ENCODE measurements at places on chromosomes 12 and 14.

- DNase-seq = no peak
Measured at GRCh38 chr12:73863546-73863945, 674.1 kb upstream of the ATXN7L3B start.

DNA sequence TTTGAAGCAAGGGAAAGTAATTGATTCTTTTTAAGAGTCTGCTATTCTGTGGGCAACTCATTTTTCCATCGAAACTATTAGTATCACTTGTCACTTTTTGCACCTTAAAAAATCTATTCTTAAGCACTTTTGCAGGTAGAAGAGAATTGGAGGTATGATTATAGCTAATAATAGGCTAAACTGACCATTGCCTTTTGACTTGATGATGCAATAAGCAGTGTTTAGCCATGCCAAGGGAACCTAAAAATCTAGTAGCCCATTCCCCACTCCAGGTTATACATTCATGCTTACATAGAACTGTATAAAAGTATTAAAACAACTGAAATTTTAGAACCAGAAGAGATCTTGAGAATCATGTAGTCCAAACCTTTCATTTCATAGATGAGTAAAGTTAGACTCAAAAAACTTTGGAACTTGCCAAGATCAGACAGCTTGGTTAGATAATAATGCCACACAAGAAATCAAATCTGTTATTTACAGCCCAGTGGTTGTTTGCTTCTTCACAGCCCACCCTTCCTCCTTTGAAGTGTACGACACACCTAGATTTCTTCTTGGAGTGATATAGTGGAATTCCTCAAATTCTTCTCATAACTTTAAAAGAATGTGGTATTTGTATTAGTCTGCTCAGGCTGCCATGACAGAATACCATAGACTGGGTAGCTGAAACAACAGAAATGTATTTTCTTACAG lies 21.7 kb upstream of the GARIN2 start:
- DNase-seq = no peak

DNA sequence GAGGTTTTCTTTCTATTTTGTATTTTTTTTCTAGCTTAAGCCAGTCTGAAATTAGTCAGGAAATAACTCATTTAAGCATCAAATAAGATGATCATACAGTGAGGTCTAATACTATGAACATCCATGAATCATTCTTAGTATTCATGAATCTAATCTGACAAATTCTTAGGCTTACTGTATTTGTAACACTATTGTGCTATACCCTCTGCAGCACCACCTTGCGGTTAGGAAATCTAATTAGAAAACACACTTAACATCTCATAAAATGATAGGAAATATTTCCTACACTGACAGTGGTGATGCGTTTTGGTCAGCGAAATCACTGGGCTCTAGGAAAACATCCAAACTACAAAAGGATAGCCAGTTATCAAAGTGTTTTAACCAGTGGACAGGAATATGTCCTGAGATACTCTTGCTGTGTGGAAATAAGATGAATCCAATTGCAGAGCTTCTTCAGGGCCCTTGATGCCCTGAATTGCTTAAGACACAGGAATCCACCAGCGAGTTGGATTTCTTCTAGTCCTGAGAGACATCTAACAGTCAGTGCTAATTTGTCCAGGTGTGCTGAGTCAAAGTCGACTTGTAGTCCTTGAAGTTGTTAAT lies 109.3 kb upstream of the MYF6 start:
- DNase-seq = peak; percentile 53

DNA sequence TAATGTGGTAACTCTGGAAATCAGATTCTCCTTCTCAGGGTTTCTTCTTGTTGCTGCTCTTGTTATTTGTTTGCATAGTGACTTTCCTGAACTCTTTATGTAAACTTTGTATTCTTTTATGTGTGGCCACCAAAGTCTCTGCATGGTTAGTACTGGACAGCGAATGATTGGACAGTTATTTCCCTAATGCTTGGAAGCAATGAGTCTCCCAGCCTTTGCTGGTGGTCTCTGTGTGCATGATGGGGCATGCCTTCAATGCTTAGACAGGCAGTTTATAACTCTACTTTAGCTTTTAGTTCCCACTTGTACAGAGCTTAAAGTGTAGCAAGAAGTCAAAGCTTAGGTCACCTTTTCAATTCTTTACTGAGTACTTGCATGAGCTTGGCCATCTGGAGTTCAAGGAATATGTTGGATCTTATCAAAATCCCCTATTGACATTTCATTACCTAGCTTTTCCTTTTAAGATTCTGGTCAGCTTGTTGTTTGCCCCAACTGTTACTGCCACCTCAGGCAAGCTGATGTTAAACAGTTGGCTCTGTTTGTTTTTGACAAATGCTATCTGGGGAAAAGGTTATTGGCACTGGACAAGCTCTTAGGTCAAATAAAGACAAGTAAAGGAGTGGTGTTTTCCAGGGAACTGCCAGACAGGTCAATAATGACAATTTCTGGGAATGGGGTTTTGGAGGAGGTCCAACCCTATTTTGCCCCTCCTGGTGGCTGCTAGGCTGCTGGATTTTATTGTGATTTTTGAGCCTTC lies 12.3 kb downstream of the CCDC91 start:
- no peak for DNase-seq

DNA sequence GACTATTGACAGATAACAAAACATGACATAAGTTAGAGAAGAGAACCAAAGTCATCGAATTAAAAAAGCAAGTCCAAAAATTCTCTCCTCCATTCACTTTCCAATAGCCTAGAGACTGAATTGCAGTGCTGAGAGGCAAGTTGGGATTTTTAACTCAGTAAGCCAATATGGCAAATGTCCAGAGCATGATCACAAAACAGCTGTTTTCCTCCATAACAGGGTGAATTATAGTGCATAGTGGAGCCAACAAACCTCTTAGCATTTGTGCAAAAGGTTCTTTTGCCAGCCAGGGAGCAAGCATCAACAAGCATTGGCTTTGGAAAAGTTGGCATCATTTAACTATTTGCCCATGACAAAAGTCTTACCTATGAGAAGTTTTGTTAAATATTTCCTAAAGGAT lies 458.8 kb upstream of the NOVA1 start:
- no peak for DNase-seq

GRCh38 chr12:91396293-91396692 lies 213.7 kb upstream of the DCN start:
- no peak for DNase-seq

- no peak for DNase-seq
Measured at GRCh38 chr12:12720672-12721161, 3.5 kb downstream of the CDKN1B start.

GRCh38 chr14:62645649-62646048 lies 399.6 kb downstream of the KCNH5 start:
- DNase-seq = no peak

DNA sequence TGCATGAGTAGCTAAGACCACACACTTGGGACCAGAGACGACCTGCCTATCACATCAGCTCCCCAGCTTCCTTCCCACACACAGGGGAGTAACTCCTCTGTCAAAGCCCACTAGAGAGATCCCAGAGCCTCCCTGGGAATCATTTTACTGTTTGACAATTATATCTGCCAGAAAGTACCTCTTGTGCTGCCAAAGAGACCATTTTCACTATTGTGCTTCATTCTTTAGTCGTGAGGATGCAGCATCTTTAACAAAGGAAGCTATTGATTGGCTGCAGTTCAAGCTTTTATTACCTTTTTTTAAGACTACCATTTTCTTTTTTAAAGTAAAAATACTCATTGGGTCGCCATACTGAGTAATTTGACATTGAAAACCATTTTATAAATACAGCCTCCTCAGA lies 194.5 kb upstream of the RGS6 start:
- no peak for DNase-seq
